ENCODE measurements at places on chromosomes 3 and 15.

- DNase-seq: no peak
These were observed 341.3 kb upstream of the THBS1 start for GRCh38 chr15:39239562-39239961.

DNA sequence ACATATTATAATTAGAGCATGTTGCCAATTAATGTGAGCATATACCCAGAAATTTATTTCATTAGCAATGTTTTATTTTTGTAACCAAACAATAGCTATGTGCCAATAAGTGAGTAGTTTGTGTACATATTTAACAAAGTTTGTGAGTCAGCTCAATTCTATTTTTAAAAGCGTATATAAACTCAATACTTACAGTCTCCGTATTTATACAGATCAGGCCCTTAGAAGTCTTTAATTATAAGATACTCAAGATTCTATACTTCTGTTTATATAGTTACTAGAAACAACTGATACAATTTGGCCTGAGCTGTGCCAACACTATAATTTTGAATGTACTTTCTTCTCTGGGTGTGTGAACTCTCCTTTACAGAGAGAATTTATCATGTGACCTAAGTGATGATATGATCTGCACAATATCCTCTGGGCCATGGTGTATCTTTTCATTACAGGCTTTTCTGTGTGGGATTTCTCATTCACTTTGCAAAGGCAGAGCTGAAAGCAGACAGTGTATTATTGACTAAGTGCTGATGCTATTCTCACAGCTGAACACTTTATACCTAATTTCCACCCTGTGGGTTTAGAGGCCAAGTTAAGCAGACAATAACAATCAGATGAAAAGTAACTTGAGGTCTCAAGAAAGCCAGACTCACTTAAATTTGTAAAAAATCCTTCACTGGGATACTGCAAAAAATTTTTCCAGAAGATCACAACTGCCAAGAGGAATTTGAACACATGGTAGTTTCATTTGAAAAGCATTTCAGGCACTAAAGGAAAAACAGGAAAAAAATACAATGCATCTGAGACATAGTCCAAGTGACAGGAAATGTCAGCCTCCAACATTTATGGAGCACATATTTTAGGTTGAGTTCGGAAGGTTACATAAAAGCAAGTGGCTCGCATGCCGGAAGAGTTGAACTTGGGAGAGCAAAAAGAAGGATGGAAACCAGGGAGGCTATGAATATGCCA, 277.9 kb upstream of the SEMA6D start:
- no peak for DNase-seq

GRCh38 chr15:34754171-34754601, 612 bp downstream of the GJD2 start:
- no peak for DNase-seq

DNA sequence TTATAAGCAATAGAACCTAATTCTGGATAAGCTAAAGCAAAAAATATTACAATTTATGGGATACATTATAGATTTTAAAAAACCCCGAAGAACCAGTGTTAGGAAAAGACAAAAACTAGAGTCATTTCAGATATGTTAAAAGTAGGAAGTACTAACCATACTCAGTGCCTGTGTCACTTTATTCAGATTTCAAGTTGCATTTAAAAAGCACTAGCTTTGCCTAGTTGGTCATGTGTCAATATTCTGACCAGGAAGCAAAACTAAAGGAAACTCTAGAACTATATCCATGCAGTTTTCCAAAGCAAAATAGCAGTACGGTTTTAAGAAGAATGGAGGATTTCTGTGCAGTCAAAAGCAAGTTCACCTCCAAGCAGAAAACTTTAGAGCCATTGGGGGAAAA, 88.4 kb downstream of the RAP2B start:
- no peak for DNase-seq

DNA sequence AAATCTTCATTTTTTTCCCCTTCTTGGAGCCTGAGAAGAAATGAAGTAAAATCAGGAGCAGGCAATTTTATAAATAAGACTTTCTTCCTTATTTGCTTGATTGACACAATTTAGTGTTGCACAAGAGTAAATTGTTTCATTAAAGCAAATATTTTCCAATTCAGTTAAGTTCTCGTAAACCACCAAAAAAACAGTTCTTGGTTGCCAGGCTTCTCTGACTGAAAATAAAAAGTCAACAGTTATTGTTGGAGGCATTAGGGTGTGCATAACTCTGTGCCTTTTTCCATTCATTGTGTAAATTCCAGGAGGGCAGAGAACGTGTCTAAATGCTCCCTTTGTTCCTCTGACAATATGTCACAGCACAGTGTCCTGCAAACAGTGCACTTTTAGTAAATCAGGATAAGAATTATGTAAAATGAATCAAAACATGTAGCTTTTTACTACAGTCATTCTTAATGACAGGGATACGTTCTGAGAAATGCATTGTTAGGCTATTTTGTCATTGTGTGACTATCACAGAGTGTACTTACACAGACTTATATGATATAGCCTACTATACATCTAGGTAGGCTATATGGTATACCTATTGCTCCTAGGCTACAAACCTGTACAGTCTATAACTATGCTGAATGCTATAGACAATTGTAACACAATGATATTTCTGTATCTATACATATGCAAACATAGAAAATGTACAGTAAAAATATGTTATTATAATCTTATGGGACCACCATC, at the start of gene CP:
Gene CP, minus strand, starts transcription at position 47 of the 735 bp plus-strand sequence. Its CDS starts 37 bp downstream, at position 10.
- no peak for DNase-seq

GRCh38 chr3:135759651-135760050, 205.9 kb upstream of the PPP2R3A start:
- DNase-seq: no peak

DNA sequence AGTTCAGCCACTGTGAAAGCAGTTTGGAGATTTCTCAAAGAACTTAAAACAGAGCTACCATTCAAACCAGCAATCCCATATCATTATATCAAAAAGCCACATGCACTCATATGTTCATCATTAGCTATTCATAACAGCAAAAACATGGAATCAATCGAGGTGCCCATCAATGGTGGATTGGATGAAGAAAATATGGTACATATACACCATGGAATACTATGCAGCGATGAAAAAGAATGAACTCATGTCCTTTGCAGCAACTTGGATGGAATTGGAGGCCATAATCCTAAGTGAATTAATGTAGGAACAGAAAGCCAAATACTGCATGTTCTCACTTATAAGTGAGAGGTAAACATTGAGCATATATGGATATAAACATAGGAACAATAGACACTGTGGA, 32.1 kb downstream of the IMPG2 start:
- DNase-seq: no peak

DNA sequence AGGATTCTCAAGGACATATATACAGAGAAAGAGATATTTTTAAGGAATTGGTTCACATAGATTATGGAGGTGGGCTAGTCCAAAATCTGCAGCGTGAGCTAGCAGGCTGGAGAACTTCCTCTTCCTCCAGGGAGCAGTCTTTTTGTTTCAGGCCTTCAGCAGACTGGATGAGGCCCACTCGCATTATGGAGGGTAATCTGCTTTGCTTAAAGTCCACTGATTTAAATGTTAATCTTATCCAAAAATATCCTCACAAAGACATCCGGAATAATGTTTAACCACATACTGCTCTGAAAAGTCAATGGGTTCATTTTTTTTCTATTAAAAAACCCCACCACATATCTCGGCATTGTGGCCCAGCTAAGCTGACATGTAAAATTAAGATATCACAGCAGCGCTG, 22.2 kb upstream of the NRROS start:
- no peak for DNase-seq

- DNase-seq: no peak
These were observed 33.5 kb downstream of the SLC9C1 start for GRCh38 chr3:112260563-112260962.

- no peak for DNase-seq
These were observed 726.7 kb upstream of the NR2F2 start for GRCh38 chr15:95603802-95604201.

- no peak for DNase-seq
These were observed 310.3 kb downstream of the OXSM start for GRCh38 chr3:26100176-26100575.

DNA sequence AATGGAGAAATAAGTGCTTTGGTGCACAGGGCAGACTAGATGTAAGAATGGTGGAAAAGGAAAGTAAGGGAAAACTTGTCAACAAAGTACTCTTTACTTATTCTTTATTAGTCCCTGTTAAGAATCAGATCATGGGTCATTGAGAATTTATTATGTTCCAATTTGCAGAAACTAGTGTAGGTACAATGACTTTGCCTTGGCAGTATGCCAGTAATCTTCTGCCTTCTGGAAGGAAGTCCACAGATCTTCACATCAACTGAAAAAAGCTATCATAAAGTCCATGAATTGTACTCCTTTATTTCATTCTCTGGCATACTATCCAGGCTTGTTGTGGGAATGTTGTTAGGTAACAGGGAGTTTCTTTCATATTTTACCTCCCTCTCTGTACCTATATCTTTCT, 88.2 kb upstream of the FLNB start:
- DNase-seq: no peak

DNA sequence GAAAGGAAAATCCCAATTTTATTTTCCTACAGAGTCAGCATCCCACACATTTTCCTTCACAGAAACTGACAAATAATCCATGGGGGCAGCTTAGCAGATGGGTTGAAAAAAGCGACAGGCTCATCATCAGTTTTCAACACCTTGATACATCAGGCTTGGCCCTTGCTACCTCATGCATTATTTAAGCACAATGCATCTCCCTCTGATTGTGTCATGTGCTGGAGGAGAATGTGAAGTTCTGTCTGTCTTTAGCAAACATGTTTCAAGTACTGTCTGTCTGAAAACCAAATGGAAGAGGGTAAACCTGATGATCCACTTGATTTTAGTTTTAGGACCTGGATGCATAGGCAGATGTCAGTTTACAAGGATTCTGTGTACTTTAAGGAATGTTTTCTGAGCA, 128.6 kb upstream of the ADAMTS9 start:
- no peak for DNase-seq

DNA sequence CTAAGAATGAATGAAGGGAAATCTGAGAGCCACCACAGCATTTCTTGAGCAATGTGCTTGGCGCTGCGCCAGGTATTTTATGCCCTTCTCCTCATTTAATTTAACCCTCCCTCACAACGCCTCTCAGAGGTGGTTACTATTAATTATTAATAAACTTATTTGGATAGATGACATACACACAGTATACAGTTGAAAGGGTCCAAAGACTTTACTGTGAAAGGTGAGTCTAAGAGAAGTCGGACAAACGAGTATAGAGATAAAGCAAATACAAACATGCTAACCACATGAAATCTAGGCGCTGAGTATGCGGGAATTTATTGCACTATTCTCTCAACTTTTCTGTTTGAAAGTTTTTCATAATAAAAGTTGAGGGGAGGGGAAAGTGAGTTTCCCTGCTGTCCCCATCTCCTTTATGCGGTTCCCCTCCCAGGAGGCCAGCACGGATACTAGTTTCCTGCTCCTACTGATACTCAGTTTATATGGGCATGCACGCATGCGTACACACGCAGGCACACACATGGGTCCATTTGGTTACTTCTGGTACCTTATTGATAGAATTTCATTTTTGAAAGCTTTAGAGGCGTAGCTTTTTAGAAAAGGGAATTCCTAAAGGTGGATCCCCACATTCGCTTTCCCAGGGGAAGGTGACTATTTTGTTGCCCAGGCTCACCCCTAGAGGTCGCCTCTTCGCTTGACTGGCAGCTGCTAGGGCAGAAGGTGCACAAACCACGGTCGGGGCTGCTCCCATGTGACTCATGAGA, 28.5 kb upstream of the KCTD6 start:
- DNase-seq: peak; percentile 71

DNA sequence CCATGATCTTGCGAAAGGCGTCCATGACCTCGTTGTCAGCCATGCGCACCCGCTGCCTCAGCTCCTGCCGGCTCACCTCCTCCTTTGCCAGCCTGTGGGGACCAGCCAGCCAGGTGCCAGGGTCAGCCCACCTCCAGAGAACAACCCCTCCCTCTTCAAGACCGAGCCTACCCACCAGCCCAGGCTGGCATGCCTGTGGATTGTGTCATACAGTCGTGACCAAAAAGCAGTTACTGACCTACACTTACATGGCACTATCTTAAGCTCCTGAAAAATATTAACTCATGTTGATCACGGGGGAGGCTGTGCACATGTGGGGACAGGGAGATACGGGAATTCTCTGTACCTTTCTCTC, 10.7 kb upstream of the CAMK1 start:
- no peak for DNase-seq

DNA sequence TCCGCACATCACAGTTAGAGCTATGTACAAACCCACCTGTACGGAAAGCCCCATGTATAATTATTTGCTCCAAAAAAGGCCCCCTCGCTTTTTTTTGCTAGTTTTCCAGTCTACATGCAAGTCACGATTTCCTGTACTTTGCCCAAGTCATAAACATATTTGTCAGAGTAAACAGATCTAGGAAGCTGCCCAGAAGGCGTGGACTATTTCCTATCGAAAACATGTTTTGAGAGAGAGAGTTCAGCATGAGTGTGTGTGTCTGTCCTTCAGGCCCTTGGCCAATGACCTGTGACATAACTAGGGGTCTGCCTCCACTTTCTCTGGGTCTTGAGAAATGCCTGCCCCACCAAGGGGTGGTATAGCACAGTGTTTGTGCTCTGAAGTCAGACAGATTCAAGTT, 72.7 kb upstream of the HACD2 start:
- no peak for DNase-seq

GRCh38 chr3:63762180-63762579, 56.9 kb upstream of the C3orf49 start:
- DNase-seq: no peak

GRCh38 chr3:144687862-144688261, 716.2 kb downstream of the DIPK2A start:
- no peak for DNase-seq

GRCh38 chr3:195200010-195200822, 70.7 kb downstream of the XXYLT1 start:
- DNase-seq: no peak

DNA sequence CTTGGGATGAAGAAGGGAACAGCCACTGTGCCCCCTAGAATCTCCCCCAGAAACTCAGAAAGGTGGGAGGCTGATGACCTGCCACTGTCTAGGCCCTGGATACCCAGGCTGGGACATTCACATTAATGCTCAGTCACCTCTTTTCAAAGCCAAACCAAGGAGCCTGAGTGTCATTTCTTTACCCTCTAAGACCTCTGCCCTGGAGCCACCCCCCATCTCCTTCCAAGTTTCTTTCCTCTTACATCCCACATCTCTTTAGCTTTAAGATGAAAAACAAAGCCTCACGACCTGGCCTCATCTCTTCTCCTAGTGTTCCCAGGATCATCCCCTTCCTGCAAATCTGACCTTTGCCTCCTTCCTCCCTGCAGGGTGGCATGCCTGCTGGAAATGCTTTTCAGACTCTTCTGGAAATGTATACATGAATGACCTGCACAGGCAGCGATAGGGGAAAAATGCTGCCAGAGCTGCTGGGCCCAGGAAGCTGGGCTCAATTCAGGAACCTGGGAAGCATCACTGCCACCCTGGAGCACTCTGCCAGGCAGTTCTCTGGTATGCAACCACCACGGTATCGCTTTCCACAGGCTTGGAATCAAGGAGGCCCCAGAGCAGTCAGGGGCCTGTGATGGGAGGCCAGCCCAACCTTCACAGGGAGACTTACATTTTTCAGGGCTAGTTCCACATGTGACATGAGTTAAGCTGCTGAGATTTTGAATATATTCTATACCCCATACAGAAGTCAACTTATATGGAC, 67.6 kb downstream of the DAPK2 start:
- DNase-seq: no peak

- DNase-seq: no peak
These were observed 490.5 kb upstream of the NR2F2 start for GRCh38 chr15:95840004-95840403.

GRCh38 chr15:85756411-85757072, 38.2 kb downstream of the KLHL25 start:
- no peak for DNase-seq

All from stimulated activated CD4-positive, alpha-beta T cell treated with anti-CD3 and anti-CD28 coated beads, TNF-alpha, amount 100 ng/mL, for 48 hours (primary cell).